Natural killer cell (primary cell): ENCODE measurements at places on chromosomes 2 and 18. TPM values are rescaled to one million over a fixed set of nuclear protein-coding genes. Genes with fewer than 3 reads are reported as not detected.
A peak's percentile ranks its signal among the peaks of the same experiment; 100 is the strongest.

DNA sequence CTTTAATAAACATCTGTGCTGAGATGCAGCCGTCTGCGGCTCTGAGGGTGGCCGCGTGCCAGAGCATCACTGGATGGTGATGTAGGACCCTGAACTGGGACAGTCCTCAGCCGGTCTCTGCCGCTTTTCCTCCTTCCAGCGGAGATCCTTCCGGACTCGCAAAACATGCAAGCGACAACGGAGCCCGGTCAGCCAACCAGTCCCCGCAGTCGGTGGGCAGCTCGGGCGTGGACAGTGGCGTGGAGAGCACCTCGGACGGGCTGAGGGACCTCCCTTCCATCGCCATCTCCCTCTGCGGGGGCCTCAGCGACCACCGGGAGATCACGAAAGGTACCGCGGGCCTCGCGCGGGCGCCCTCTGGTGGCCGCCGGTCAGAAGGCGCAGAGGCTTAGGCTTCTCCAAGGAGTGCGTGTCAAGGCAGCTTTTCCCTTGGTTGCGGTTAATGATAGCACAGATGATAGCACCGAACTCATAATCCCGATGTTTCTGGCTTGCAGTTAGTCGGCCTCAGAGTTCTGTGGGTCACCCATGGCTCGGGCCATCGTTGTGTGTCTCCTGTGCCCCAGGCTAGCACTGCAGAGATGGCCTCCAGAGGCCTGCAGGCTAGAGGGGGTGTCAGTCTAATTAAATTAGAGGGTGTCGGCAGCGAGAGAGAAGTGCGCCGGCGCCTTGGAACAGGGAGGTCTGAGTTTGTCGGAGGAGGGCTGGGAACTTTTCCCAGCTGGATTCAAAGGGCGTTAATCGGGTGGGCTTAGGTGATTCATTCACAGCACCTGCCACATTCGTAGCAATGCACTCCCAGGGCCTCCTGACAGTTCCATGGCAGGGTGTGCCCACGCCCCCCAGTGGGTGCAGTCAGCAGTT lies 38.5 kb downstream of the LPIN1 start:
- H3K4me1 ChIP-seq, result no peaks in the 10 kb centered on the region
- no peak overlapping the region for H3K4me3 ChIP-seq
- H3K27ac ChIP-seq, result no peak overlapping the region

Gene MGAT4A
- 114 TPM for total RNA-seq

Gene TEKT4
- not detected for total RNA-seq

GRCh38 chr18:33711514-33711913 lies 133.5 kb downstream of the ASXL3 start:
- H3K27ac ChIP-seq, result no peak overlapping the region
- no peak for DNase-seq
- no peaks in the 10 kb centered on the region for H3K4me1 ChIP-seq

Gene CAVIN2
- total RNA-seq, result 9.9 TPM

Gene DNAJC5G
- not detected for total RNA-seq

Gene SKA1
- 1.1 TPM for total RNA-seq

GRCh38 chr2:178704876-178705275 lies 102.3 kb downstream of the TTN start:
- no peak for DNase-seq
- no peak overlapping the region for H3K4me3 ChIP-seq
- no peaks in the 10 kb centered on the region for H3K4me1 ChIP-seq
- H3K36me3 ChIP-seq, result no peaks in the 10 kb centered on the region
- H3K27me3 ChIP-seq, result no peaks in the 10 kb centered on the region

DNA sequence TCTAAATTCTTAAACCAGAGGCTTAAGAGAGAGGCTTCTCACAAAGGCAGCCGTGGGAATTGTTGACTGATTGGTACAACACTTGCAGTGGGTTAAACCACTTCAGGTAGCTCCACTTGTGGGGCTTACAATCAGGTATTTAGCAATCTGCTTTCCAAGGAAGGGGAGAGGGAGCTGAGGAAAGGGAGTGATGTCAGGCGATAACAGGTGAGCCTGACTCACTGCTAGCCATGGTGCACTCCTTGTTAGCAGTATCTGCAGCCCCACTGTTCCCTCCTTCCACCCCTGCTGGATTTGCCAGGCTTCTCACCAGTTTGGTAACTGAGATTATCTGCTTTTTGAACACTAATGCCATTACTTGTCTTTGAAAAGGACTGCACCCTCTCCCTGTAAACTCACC lies 1056.7 kb upstream of the FANCL start:
- no peaks in the 10 kb centered on the region for H3K4me1 ChIP-seq
- no peak overlapping the region for H3K27ac ChIP-seq
- no peak overlapping the region for H3K4me3 ChIP-seq
- DNase-seq, result no peak

GRCh38 chr2:9205486-9205885 lies 1.1 kb upstream of the ASAP2 start:
- no peak overlapping the region for H3K27ac ChIP-seq
- H3K4me3 ChIP-seq, result no peak overlapping the region
- H3K36me3 ChIP-seq, result no peaks in the 10 kb centered on the region
- peaks cover 21% of the 10 kb centered on the region for H3K27me3 ChIP-seq

- H3K27me3 ChIP-seq, result peaks cover 8% of the 10 kb centered on the region
- H3K4me3 ChIP-seq, result no peak overlapping the region
- no peaks in the 10 kb centered on the region for H3K36me3 ChIP-seq
- no peak overlapping the region for H3K27ac ChIP-seq
- no peak for DNase-seq
Observed at GRCh38 chr18:31100436-31101182, 1.6 kb downstream of the DSC2 start.

GRCh38 chr2:134466141-134466540 lies 212.3 kb downstream of the MGAT5 start:
- no peaks in the 10 kb centered on the region for H3K27me3 ChIP-seq
- no peaks in the 10 kb centered on the region for H3K36me3 ChIP-seq
- no peak for DNase-seq
- no peaks in the 10 kb centered on the region for H3K4me1 ChIP-seq
- no peak overlapping the region for H3K27ac ChIP-seq

- H3K36me3 ChIP-seq, result no peaks in the 10 kb centered on the region
- DNase-seq, result no peak
- no peak overlapping the region for H3K27ac ChIP-seq
- H3K4me1 ChIP-seq, result no peaks in the 10 kb centered on the region
- no peak overlapping the region for H3K4me3 ChIP-seq
Observed at GRCh38 chr2:142915502-142915901, 38.0 kb downstream of the KYNU start.

Gene KCNG2
- not detected for total RNA-seq

Gene MYO1B
- total RNA-seq, result 0.29 TPM

GRCh38 chr2:214232271-214232670 lies 178.6 kb upstream of the VWC2L start:
- H3K36me3 ChIP-seq, result no peaks in the 10 kb centered on the region
- no peak overlapping the region for H3K27ac ChIP-seq
- no peaks in the 10 kb centered on the region for H3K4me1 ChIP-seq
- no peak overlapping the region for H3K4me3 ChIP-seq
- no peak for DNase-seq

DNA sequence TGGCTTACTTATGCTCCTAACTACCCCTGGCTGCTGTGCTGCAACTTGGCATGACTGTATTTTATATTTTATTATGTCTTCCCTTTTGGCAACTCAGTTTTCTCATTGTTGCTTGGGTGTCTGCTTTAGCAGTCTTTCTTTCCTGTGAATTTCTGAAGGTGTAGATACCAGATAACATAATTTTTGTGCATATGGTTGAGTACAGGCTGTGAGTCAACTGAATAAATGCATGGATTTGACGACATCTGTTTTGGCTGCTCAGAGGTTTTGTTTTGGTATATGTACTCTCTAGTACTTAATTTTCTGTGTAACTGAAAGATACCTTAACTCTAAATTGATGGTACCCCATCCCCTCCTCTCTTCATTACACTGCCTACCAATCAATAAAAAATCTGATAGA lies 303.1 kb downstream of the PTPRM start:
- no peak overlapping the region for H3K4me3 ChIP-seq
- H3K36me3 ChIP-seq, result no peaks in the 10 kb centered on the region

DNA sequence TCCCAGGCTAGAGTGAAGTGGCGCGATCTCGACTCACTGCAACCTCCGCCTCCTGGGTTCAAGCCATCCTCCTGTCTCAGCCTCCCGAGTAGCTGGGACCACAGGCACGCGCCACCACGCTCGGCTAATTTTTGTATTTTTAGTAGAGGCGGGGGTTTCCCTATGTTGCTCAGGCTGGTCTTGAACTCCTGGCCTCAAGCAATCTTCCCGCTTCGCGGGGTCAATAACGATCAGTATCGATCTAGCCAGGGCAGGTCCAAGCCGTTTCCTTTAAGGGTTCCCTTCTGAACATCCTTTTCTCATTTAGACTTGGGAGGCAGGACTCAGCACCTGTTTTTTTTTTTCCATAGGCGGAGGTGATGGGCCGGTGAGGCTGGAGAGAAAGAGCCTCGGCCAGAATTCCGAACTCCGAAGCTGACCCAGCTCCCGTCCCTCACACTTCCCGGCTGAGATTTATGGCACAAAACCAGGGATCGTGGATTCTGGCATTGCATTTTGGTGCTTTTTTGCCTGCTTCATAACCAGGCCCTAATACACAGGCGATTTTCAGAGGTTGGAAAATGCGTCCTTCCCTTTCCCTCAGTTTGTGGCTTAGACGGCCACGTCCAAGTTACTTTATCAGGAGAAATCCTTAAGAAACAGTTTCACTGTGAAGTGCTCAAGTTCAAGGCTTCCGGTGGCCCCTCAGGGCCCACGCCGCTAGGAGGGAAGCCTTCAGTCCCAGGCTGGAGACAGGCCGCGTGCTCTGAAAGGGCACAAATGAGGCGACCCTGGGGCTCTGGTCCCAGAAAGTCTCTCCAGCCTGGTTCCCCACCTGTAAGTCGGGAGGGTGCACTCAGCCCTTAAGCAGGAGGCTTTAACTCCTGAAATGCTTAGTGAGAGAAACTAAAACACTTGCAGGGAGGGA lies 998 bp upstream of the SLC66A3 start:
- peak overlapping the region; percentile 70 for H3K4me3 ChIP-seq
- no peak for DNase-seq
- H3K36me3 ChIP-seq, result no peaks in the 10 kb centered on the region
- H3K4me1 ChIP-seq, result peaks cover 26% of the 10 kb centered on the region

DNA sequence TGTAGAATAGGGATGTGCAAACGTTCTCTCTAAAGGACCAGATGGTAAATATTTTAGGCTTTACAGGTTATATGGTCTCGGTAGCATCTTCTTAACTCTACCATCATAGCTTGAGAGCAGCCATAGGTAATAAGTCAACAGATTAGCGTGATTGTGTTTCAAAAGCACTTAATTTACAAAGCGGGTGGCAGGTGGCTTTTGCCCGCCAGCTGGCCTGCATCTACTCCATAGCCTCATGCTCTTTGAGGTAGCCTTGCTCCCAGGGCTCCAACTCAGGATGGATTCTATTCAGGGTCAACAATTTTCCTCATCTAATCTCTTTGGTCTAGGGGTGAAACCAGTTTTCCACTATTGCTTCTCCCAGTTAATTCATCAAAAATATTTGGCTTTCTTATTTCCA lies 5.0 kb upstream of the ATP9B start:
- peaks cover 11% of the 10 kb centered on the region for H3K4me1 ChIP-seq
- no peaks in the 10 kb centered on the region for H3K27me3 ChIP-seq
- no peaks in the 10 kb centered on the region for H3K36me3 ChIP-seq
- H3K27ac ChIP-seq, result no peak overlapping the region
- H3K4me3 ChIP-seq, result no peak overlapping the region

GRCh38 chr2:227867386-227867785 lies 4.0 kb upstream of the DAW1 start:
- no peak overlapping the region for H3K27ac ChIP-seq
- no peak overlapping the region for H3K4me3 ChIP-seq
- DNase-seq, result no peak
- H3K4me1 ChIP-seq, result no peaks in the 10 kb centered on the region
- peaks cover 5% of the 10 kb centered on the region for H3K27me3 ChIP-seq

- no peak overlapping the region for H3K27ac ChIP-seq
- no peak overlapping the region for H3K4me3 ChIP-seq
- peaks cover 52% of the 10 kb centered on the region for H3K36me3 ChIP-seq
Observed at GRCh38 chr18:47863041-47863440, 67.4 kb downstream of the SMAD2 start.

GRCh38 chr2:38266382-38267061 lies 110.6 kb downstream of the ATL2 start:
- H3K27me3 ChIP-seq, result no peaks in the 10 kb centered on the region
- no peaks in the 10 kb centered on the region for H3K36me3 ChIP-seq
- peaks cover 7% of the 10 kb centered on the region for H3K4me1 ChIP-seq
- no peak overlapping the region for H3K27ac ChIP-seq
- H3K4me3 ChIP-seq, result no peak overlapping the region

Gene PSMA8
- not detected for total RNA-seq

GRCh38 chr2:23096906-23097602 lies 287.9 kb upstream of the KLHL29 start:
- no peak overlapping the region for H3K4me3 ChIP-seq
- H3K36me3 ChIP-seq, result no peaks in the 10 kb centered on the region
- H3K27me3 ChIP-seq, result no peaks in the 10 kb centered on the region

DNA sequence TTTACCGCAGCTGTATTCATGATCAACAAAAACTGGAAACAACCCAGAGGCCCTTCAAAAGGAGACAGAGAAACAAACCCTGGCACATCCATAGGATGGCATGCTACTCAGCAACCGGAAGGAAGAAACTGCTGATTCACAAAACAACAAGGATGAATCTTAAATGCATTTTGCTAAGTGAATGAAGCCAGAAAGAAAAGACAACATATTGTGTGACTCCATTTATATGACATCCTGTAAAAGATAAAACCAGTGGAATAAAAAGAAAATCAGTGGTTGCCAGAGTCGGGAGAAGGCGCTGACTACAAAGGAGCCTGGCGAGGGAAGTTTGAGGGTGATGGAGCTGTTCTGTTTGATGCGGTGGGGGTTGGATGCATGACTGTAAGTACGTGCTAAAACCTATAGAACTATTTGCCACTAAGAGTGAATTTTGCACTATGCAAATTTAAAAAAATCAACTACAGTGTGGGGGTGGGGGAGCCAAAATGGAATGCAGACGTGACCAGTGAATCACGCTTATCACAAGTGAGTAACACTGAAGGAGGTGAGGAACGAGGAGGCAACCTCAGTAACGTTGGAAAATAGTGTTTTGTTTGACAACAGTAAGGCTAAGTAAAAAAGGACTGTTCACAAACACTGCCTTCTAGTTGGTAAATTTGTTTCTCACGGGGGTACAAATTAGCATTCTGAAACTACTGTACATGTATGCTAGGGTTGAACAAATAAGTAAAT lies 108.9 kb downstream of the INHBB start:
- H3K27me3 ChIP-seq, result no peaks in the 10 kb centered on the region
- no peaks in the 10 kb centered on the region for H3K4me1 ChIP-seq
- H3K4me3 ChIP-seq, result no peak overlapping the region

GRCh38 chr2:20560891-20561636 lies 89.8 kb downstream of the HS1BP3 start:
- no peaks in the 10 kb centered on the region for H3K36me3 ChIP-seq
- no peaks in the 10 kb centered on the region for H3K27me3 ChIP-seq
- no peak for DNase-seq
- no peak overlapping the region for H3K4me3 ChIP-seq
- no peak overlapping the region for H3K27ac ChIP-seq
- H3K4me1 ChIP-seq, result no peaks in the 10 kb centered on the region

Gene TMEM200C
- not detected for total RNA-seq
